ENCODE measurements at places on chromosomes 2 and 18.

- DNase-seq, result no peak
Measured at GRCh38 chr2:10524851-10525572, 76.9 kb upstream of the ODC1 start.

- no peak for DNase-seq
Measured at GRCh38 chr2:88831071-88831791, 139.8 kb downstream of the RPIA start.

GRCh38 chr18:76518123-76518859 lies 23.2 kb upstream of the ZNF516 start:
- DNase-seq, result no peak

DNA sequence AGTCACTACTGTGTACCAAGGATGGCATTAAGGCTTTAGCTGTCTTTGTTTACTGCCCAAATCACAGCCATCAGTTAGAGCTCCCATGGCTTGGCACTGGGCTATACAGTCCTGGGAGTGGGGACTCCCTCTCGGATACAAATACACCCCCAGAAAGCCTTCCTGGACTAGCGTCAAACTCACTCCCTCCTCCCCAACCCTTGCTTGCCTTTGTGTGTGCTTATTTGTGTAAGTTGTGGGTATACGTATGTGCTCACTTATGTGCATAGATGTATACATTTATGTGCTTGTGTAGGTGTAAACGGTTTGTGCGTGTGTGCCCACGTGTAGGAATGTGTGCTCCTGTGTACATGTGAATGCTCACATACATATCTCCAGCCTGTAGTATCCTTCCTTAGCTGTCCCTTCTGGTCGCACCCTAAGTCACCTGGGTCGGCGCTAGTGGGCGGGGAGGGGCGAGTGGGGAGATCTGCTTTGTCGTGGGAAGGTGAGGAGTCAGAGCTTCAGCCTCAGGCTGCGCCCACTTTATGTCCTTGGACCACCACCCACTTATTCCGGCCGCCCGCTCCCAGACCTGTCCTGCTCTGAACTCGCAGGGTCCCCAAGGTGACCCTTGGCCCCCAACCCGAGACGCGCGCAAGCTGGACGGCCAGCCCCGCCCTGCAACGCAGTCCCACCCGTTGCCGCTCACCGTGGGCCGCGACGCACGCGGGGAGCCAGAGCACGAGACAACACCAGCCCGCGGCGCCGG lies 461 bp downstream of the PRADC1 start:
- DNase-seq, result peak; percentile 37

DNA sequence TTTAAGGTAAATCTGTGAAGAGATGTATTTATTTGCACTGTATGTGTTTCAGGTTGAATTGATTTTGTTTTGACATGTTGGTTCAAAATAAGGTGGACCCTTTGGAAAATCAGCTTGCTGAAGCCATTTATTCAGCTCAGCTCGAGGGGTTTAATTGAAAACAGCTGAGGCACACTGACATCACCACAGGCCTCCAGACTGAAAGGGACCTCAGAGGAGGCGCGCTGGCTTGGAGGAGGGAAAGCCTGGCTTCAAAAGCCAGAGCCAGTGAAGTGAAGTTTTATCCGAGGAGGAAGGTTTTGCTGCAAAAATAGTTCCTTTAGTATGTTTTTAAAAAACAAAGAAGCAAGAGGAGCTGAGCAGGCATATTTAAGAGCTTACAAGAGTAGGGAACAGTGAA lies 26.9 kb upstream of the DNMT3A start:
- no peak for DNase-seq

DNA sequence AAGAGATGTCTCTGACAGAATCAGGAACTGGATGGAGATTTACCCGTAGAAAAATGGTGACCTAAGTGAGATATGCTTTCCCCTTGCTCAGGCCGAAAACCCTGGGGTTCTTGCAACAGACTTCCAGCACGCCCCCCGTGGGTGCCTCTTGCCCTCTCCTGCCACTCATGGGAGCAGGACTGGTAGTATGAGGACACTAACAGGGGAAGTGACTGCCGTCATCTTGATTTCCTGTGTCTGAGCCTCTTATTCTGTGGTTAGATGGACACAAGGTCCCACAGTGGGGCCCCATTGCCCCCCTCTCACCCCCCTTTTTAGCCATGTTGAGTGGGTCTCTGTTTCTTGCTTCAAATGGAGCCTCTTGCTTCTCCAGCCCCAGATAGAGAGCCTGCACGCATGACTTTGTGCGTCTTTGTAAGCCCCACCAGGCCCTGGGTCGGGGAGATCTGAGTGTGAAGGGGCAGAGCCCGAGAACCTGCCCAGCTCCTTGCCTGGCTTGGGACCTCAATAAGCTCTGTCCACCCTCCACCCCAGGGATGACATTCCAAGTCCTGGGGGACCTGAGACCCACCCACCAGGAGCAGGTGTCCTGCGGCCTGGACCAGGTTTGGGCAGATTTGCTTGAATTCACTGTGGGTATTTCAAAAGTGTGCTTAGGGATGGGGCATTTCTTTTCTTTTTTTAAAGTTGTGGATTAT lies 12.6 kb downstream of the GNLY start:
- DNase-seq, result no peak

DNA sequence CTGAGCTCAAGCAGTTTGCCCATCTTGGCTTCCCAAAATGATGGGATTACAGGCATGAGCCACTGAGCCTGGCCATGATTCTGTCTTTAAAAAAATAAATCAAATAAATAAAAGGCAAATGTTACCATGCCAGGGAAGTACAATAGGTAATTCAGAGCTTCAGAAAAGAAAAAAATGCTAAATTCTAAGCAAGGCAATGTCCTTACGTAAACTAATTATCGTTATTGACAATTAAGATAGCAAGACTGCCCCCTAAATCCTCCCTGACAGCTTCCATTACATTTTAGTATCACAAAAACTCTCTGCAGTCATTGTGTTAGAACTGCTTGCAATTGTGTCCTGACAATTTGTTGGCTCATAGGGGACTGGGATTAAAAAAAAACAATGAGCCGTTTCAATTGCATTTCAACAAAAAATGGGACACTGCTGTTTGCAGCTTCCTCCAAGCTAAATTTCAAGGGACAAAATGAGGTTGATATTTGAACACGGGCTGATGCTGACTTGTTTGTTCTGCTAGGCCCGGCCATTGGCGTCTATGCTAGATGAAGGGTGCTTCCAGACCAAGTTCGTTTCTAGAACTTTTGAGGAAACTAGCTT lies 88.9 kb downstream of the MOGAT1 start:
- no peak for DNase-seq

GRCh38 chr2:205758051-205758450 lies 75.8 kb downstream of the NRP2 start:
- no peak for DNase-seq

GRCh38 chr18:50424877-50425690 lies 50.2 kb downstream of the SKA1 start:
- no peak for DNase-seq

- DNase-seq, result no peak
Measured at GRCh38 chr2:10668402-10669012, 21.3 kb downstream of the NOL10 start.

GRCh38 chr18:45370255-45371010 lies 244.8 kb upstream of the SLC14A2 start:
- DNase-seq, result no peak

DNA sequence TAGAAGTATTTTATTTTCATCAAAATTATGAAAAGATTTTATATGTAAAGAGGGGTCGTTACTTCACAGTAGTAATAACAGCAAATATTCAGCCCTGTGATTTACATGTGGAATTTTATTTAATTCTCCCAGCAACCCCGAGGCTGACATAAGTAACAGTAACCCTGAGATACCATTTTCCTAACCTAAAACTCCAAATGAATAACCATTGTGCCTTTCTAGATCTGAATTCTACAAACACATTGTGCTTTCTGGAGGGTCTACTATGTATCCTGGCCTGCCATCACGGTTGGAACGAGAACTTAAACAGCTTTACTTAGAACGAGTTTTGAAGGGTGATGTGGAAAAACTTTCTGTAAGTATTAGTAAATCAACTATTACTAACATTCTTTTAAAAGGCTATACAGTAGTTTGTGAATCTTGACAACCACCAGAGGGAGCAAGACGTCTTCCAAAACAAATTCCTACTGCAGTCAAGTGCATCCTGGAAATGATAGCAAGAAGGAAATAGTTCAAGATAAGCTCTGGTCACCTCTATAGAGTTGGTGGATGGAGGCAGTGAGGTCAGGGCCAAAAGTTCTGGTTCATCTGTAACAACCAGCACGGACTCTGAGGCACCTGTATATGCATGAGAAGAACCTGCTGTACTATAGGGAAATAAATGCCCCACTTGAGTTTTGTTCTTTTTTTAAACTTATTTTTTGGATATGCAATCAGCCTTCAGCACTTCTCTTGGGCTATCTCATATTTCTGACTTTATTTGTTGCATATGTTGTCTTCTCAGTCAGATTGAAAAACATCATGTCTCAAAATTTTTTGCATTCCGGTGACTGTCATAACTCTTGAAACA lies 37.4 kb downstream of the ACTR2 start:
- no peak for DNase-seq

DNA sequence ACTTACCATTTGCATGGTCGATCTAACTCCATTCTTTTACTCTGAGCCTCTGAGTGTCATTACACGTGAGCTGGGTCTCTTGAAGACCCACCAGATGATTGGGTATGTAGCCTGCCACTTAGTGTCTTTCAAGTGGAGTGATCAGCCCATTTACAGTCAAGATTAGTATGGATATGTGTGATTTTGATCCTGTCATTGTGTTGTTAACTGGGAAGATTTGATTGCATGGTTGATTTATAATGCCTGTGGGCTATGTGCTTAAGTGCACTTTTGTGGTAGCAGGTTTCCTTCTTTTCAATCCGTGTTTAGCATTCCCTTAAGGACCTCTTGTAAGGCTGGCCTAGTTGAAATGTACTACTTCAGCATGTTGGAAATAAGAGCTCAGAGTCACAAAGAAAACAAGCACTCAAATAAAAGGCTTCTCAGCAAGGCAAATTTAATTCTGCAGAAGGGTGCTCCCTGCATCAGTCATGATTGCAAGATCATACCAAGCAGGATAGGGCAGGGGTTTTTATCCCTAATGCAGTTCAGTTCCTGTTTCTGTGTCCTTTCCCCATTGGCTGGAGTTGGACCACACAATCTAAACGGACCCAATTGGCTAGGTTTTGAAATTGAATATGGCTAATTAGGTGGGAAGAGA lies 230.7 kb upstream of the SYT4 start:
- DNase-seq, result no peak

- DNase-seq, result no peak
Measured at GRCh38 chr18:57446322-57446721, 11.1 kb downstream of the ONECUT2 start.

- no peak for DNase-seq
Measured at GRCh38 chr2:172172513-172173173, 69.9 kb upstream of the DLX2 start.

DNA sequence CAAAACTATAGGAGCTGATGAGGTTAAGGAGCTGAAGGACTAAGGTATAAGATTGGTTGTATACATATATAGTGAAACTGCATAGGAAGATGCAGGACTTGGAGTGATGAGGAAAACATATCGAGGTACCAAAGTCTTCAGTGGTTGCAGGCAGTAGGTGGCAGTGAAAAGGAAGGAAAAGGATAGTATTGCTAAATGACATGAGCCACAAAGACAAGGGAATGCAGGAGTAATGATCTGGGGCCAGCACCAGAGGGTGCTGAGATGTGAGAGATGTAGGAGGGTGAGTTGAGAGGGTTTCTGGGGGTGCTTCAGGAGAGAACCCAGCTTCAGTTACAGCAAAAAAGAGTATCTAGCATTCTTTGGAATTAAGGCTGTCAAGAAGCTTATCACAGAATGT lies 172.2 kb upstream of the MYO3B start:
- no peak for DNase-seq

DNA sequence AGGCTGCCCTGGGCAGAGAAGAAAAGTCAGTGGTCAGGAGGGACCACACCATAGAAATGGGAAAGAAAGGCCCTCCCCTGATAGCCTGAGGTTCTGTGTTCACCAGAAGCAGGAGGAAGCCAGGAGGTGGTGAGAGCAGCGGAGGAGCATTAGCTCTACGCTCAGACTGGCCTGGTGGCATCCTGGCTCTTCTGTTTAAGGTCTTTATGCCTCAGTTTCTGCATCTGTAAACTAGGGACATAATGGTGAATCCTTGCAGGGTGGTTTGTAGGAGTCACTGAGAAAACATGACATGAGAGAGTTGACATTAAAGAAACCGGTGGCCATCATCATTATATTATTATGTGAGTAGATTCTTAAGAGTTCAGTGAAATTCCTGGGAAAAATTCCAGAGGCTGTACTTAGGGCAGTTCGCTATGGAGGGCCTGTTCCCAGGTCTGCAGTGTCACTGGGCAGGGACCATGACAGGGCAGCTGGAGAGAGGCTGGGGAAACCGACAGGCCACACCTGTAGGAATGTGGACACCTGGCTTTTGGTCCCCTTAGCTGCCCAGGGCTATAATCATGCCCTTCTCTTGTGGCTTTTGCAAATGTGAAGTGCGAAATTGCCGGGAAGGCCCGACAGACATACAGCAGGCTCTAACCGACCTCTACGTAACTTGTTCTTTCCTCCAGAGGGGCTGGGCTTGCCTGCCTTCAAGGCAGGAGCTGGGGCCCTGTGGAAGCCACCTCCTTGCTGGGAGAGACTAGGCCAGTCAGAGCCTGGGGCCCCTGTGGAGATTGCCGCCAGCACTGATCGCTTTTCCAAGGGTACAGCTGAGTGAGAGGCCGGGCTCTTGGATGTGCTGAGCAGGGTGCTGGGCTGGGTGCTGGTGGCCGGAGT lies 31.0 kb downstream of the GLI2 start:
- no peak for DNase-seq

- DNase-seq, result no peak
Measured at GRCh38 chr2:137173463-137173862, 408.1 kb downstream of the THSD7B start.

DNA sequence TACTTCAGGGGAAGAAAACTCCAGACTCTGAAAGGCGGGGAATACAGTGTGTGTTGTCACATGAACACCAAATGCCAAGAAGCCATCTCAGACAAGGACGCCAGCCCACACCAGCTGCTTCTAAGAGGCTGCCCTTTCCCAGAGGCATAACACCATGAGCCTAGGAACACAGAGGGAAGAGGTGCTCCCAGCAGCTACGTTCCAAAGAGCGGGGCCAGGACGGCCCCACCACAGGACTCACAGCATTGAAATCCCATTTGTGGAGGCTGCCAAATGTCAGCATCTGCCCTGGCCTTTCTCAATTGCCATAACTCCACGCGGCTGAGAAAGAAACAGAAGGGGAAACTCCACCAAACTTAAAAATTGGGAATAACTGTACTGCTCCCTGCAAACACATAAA lies 20.1 kb upstream of the ID2 start:
- no peak for DNase-seq

- no peak for DNase-seq
Measured at GRCh38 chr18:37341016-37341415, 224.6 kb downstream of the CELF4 start.

- DNase-seq, result no peak
Measured at GRCh38 chr2:115782286-115782685, 1339.8 kb downstream of the DPP10 start.

- no peak for DNase-seq
Measured at GRCh38 chr18:77087393-77088141, 45.0 kb downstream of the MBP start.

GRCh38 chr18:1994471-1994870 lies 576.8 kb downstream of the METTL4 start:
- DNase-seq, result no peak

GRCh38 chr2:161796192-161796591 lies 172.0 kb downstream of the SLC4A10 start:
- DNase-seq, result no peak

DNA sequence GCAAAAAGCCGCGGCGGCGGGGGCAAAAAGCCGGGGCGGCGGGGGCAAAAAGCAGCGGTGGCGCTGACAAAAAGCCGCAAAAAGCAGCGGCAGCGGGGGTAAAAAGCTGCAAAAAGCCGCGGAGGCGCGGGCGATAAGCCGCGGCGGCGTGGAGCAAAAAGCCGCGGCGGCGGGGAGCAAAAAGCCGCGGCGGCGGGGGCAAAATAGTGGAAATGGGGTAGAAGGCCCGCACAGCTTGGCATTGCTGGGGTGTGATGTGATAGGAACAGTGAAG lies 450.1 kb downstream of the ANKRD30B start:
- DNase-seq, result no peak
